ENCODE measurements at places on chromosomes 7 and 10. TPM values are rescaled to one million over a fixed set of nuclear protein-coding genes. Genes with fewer than 3 reads are reported as not detected.

DNA sequence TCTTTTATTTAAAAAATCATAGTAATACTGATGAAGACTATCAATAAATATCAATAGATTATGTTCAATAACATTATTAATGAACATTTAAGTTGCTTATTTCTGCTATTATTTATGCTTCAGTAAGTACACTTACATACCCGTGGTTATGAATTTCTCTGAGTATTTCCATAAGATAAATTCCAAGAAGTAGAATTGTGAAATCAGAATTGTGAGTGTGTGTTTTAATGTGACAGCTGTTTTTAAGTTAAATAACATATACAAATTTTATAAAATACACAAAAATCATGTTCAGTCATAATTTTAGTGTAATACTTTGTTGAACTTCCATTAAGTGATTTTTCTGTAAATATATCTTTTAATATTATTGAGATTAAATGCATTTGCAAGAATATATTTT, 37.5 kb upstream of the SEMA3E start:
- DNase-seq, result peak; percentile 88

DNA sequence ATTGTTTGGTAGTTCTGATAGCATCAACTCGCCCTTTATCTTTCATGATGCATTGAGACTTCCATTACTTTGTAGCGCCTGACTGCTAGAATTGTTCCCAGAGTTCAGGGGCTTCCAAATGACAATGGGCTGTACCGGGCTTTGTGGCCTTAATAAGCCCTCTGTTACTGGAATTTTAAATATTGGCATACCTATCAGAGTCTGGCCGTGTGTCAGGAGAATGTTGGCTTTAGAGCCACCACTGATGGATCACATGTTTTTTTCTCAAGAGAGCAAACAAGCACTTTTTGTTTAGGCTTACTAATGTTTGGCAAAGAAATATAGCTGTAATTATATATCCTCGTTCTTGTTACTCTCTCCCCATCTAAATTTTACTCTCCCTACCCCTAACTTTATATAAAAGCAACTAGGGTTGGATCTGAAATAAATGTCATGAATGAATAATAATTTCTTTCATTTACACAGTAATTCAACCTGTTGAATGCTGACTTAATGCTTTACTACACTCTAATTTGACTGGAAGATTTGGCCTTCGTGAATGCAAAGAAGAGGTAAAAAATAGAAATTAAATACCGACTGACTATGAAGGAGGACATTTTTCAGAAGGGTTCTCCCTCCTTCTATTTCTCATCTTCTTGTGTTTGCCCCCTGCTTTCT, 396.7 kb downstream of the AUTS2 start:
- DNase-seq, result no peak

GRCh38 chr7:104980440-104980839, 33.6 kb upstream of the KMT2E start:
- no peak for DNase-seq

The SPDYE5 gene
- total RNA-seq, result not detected

The SHH gene
- 9.3 TPM for total RNA-seq
